Retinal pigment epithelial cell (primary cell): ENCODE measurements at places on chromosomes 7 and 10.

DNA sequence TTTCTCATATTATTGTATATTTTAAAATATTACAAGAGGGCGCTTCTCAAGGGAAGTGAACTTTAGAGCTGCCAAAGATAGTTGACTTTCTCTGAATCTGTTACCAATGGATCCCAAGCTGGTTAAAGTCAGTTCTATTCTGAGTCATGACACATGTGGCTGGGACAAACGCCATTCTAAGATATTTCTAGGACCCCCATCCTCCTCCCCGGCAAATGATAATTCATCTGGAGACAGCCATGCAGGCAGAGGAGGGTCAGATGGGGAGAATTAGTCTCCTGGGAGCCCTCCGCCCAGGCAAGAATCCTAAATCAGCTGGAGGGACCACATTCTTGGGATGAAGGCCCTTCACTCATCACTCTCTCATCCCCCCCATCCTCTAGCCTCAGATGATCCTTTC is 187.7 kb downstream of the GFRA1 start:
- DNase-seq = no peak

DNA sequence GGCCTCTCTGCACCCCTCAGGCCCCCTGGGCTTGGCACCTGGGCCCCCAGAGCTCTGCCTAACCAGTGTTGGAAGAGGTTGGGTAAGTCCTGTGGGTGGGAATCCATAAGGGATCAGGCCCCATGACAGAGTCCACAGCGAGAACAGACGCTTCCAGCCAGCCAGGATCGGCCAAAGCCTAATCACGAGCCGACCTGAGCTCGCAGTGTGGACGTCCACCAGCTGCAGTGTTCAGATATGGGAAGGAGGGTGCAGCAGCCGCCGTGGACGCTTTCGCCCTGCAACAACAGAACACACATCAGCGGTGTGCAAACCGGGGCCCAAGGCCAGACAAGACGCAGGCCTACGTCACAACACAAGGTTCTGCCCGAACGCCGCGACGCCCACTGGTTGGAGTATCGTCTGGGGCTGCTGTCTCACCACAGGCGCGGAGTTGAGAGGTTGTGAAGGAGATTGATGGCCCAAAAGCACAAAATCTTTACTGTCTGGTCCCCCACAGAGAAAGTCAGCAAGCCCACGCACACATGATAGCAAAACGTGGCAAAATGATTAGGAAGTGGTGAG is 102.1 kb downstream of the FOXL3 start:
- no peak for DNase-seq

DNA sequence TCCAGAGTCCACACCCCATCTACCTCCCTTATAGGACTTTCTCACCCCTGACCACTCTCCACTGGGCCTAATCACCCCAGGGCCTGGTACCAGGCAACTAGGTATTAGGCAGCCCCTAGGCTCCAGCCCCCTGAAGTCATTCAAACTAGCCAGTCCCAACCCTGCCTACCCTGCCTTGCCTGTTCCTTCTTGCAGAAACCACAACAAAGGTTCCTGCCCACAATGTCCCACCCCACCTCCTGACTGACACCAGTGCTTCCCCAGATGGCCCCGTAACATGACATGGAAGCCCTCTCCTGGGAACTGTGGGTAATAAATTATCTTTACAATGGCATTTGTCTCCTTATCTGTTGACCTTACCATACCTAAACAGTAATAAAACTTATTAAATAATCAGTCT is 100.6 kb upstream of the PDE1C start:
- no peak for DNase-seq

DNA sequence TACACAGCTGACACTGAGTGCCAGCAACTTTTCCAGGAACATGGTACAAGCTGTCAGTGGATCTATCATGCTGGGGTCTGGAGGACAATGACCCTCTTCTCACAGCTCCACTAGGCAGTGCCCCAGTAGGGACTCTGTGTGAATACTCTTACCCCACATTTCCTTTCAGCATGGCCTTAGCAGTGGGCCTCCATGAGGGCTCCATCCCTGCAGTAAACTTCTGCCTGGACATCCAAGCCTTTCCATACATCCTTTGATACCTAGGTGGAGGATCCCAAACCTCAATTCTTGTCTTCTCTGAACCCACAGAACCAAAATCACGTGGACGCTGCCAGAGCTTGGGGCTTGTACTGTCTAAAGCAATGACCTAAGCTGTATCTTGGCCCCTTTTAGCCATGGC is 116.8 kb downstream of the IQUB start:
- DNase-seq = no peak

DNA sequence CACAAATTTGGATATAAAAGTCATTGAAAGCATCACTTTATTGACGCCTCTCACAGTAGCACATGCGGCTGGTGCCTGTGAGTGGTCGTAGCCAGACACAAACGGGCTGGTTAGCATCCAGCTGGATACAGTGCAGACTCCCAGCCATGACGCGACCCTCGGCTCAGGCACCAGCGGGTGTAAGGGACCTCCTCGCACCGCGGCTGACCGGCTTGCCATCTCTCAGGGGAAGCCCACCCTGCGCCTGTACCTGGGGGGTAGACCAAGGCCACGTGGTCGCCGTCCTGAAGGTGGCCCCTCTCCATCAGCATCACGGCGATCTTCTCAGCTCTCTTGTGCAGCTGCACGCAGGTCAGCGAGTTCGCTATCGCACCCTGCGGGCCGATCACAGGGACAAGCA is 213.8 kb downstream of the ZMYND11 start:
- DNase-seq = no peak

GRCh38 chr7:18900803-18901202 is 216.6 kb downstream of the TWIST1 start:
- no peak for DNase-seq

DNA sequence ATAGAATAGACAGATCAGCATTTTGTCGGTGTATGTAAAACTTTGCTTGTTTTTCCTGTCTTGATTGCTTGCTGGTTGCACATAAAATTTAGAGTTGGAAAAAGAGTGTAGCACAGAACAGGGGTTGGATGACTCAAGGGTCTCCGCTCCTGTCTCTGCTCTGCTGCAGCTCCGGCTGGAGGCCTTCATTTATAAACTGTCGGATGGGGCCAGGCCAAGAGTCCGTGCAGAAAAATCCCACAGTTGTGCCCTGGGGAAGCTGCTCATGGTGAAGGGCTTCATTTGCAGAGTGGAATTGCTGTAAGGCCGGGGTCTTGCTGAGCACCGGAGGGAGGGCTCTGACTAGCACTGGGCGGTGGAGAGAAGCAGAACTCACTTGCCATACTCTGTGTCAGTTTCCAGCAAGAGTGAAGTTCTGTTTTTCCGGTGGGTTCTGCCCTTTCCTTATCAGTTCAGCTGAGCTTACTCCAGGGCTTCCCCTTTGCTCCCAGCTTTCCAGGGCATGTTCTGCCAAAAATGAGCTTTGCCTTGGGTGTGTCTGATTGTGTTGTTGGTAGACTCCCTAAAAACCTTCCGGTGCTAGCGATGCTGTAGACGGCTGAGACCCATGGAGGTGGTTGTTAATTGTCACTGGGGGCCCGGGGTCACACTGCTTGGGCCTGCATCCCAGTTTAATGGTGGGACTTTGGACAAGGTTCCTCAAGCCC is 67.2 kb downstream of the CAMK1D start:
- DNase-seq = no peak

DNA sequence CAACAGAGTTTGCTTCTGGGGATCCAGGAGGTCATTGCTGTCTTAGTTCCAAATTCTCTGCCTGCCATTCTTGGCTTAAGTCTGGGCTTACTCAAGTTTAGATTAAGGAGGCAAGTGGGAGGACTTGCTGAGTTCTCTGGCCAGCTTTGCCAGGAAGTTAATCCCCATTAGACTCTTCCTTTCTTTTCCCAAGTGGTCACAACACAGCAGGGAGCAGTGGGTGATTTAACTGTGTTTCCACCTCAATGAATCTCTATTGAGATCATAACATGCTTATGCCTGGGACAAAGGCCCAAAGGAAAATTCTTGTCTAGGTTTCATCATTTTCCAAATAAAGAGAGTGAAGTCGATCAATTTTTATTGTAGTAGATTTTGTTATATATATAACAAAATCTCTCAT is 1159.6 kb downstream of the SORCS3 start:
- peak; percentile 48 for DNase-seq

GRCh38 chr10:103894441-103894864 is 23.5 kb downstream of the STN1 start:
- no peak for DNase-seq

DNA sequence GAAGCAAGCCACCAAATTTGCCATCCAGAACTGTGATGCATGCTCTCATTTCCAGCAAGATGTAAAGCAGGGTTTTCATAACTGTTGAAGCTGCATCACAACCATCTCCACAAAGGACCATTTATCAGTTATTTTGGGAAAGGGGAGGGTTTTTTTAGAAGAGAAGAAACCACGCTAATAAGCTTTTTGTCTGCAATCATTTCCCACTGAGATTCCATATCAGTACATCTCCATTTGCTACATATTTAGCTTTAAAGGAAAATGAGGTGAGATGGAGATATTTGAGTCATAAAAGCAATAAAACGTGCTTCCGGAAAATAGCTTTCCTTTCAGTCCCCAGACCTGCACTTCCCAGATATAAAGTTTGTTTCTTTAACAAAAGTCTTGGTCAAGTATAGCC is 258.2 kb downstream of the FRMD4A start:
- no peak for DNase-seq

DNA sequence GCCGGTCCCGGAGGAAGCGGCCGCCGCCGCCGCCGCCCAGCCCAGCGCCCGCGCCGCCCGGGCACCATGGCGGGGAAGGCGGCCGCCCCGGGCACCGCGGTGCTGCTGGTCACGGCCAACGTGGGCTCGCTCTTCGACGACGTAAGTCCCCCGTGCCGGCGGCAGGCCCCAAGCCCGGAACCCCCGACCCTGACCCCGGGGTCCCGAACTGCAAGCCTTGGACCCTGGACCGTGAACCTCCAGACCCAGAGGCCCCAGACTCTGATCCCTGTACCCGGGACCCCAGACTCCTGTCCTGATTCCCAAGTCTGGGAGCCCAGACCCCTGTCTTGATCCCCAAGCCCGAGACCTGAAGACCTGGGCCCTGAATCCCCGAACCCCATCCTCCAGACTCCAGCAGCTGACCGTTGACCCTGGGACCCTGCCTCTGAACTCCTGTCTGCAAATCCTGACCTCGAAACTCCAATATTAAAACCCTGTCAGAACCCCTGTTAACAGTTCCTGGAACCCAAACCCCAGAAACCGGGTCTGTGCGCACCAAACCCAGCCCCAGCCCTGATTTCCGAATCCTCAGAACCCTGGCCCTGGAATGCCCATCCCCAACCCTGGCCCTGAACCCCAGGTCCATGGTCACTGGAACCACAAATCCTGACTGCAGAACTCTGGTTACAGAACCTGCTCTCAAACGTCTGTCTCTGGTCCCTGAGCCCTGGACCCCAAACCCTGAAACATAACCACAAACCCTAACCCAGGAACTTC is 623 bp downstream of the INPP5A start:
- DNase-seq = no peak

DNA sequence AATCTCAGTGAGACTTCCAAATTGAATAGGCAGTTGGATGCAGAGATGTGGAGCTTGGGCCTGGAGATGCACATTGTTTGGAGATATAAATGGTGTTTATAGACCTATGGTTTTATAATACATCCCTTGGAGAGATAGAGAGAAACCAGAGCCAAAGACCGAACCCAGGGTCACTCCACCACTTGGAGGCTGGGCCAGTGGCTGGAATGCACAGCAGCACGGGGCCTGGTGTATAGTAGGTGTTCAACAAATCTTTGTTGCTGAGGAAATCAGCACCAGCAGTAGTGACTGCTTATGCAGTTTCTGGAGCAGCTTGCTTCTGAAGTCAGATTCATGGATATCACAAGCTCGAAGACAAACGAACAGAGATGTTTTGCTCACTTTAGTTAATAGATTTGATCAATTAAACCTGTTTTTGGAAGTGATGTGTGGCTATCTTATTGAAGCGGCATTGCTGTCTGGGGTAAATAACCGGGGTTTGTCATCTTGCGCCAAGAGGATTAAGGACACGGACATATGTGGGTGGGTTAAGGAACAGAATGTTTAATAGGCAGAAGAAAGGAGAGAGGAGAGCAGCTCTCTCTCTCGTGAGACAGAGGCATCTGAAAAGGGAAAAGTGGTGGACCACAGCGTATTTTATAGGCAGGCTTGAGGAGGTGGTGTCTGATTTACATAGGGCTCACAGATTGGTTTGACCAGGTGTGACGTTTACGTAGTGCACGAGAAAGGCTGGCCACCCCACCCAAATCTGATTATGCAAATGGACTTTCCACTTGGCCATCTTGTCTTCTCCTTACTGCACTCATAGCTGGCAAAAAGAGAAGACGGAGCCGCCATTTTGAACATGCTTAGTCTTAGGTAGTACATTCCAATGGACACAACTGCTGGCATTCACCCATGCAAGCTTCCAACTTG is 11.1 kb downstream of the RBP4 start:
- no peak for DNase-seq

DNA sequence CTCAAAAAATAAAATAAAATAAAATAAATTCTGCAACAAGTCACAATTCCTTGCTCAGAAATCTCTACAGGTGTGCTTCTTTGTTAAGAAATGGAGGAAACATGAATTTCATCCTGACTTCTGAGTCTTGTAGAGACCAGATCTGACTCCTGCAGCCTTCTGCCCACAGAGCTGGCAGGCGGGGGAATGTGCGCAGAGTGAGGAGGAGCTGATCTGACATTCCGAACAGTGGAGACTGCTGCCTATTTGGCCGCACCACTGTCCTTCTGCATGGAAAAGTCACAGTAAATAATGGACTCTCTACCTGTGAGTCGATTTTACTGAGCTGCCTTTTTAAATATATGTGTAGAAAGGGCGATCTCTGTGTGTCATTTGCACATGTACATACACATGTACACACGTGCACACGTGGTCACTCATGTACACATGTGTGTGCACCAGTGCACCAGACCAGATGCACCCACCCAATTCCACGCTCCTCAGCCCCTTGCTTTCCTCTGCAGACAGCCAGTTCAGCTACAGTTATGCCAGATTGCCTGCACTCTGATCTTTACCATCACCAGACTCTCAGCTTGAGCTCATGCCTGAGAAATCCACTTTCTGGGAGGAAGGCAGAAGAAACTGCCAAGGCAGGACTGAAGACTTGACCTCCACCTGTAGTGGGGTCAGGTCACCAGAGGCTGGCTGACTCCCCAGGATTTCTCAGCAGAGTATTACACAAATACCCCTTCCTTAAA is 54.9 kb downstream of the IKZF1 start:
- no peak for DNase-seq

- DNase-seq = no peak
Observed at GRCh38 chr7:25496476-25497368, 268.4 kb upstream of the NPVF start.

- DNase-seq = no peak
Observed at GRCh38 chr7:98996150-98996552, 117.8 kb downstream of the TRRAP start.

- DNase-seq = no peak
Observed at GRCh38 chr7:155373359-155374273, 75.9 kb downstream of the INSIG1 start.

- no peak for DNase-seq
Observed at GRCh38 chr7:113460067-113460466, 341.7 kb upstream of the SMIM30 start.

- no peak for DNase-seq
Observed at GRCh38 chr10:25530306-25530705, 355.5 kb downstream of the GPR158 start.

GRCh38 chr7:23616593-23616992 is 19.4 kb downstream of the CCDC126 start:
- no peak for DNase-seq
